ENCODE measurements at places on chromosomes 7 and 10.
A peak's percentile ranks its signal among the peaks of the same experiment; 100 is the strongest.

DNA sequence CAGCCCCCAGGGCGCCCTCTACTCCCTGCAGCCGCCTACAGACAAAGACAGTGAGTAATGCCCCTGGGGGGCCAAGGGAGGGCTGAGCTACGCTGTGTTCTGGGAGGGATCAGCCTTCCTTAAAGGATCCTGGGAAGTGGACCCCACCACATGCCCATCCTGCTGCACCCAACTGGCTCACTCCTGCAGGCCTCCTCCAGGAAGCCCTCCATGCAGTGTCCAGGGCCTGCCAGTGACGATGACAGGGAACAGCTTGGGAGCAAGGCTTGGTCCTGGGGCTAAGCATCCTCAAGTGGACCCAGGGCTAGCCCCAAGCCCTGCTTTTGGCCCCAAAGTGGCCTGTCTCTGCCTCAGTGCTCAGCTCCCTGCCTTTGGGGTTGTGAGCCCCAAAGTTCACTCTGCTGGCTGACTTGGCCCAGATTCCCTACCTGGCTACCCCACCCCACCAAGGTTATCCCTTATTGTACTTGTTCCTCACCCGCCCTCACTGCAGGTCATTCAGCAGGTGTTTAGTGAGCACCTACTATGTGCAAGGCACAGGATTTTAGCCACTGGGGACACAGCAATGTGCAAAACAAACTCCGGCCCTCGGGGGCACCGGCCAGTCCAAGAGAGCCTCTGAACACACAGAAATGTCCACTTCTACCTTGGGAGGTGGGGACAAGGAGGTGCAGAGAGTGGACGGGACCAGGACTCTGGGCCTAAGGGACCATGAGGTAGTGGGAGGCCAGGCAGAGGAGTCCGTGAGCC lies 83.5 kb downstream of the MYL10 start:
- DNase-seq = no peak

- no peak for DNase-seq
These were observed 234.3 kb upstream of the C7orf33 start for GRCh38 chr7:148356303-148356702.

- no peak for DNase-seq
These were observed 6.2 kb downstream of the GIGYF1 start for GRCh38 chr7:100687751-100688300.

GRCh38 chr10:22681783-22682183 lies 32.6 kb downstream of the PIP4K2A start:
- DNase-seq = peak; percentile 40

All from activated T-cell treated with anti-CD3 and anti-CD28 coated beads for 4 hours (primary cell).